ENCODE measurements at places on chromosomes 7 and 10.

DNA sequence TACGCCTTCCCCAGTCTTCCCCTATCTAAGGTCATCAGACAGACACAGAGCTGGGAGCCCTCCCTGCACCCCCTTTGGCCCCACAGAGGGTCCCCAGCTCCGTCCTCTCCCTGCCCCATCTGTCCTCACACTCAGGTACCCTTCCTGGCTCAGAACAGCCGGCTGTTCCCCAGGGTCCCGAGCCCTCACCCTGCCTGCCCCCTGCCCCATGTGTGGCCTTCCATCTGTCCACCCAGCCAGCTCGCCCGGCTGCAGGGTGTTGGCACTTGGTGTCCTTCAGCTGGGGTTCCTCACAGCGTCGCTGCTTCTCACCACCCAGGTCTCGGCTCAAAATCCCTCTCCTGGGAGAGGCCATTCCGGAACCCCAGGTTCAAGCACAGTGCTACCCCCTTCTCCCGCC lies 28.9 kb upstream of the ELFN1 start:
- DNase-seq = no peak

DNA sequence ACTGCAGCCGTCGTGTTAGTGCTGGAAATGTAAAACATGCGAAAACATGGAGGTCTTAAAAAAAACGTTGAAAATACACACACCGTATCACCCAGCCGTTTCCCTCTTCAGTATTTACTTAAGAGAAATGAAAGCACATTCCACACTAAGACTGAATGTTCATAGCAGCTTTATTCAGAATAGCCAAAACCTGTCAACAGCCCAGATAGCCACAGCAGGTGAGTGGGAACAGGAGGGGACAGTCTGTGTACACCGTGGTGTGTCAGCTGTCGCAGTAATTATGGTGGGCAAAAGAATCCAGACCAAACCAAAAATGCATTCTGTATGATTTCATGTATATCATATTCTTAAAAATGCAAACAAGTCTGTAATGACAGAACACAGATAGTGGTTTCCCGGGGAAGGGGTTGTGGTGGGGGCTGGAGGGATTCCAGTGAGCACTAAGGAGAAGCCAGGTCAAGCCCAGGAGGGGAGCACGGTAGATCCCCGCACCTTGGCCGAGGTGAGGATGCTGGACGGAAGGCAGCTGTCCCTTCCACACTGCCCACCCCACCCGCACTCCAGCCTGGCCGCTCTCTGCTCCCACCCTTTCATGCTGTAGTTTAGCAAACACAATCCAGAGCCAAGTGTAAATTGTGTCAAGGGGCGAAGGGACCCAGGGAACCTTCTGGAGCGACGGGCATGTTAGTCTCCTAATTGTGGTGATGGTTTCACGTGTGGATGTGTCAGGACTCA lies 123.6 kb downstream of the NKX6-2 start:
- DNase-seq = no peak

- peak; percentile 74 for DNase-seq
Observed at GRCh38 chr7:129501760-129502707, at the start of gene SMKR1. Gene SMKR1, plus strand, starts transcription at chr7:129502531. Its CDS starts 294 bp downstream, at chr7:129502825.

GRCh38 chr7:88398459-88398858 lies 91.8 kb upstream of the STEAP4 start:
- DNase-seq = no peak

- DNase-seq = no peak
Observed at GRCh38 chr10:24469993-24470392, 253.7 kb downstream of the ARHGAP21 start.

DNA sequence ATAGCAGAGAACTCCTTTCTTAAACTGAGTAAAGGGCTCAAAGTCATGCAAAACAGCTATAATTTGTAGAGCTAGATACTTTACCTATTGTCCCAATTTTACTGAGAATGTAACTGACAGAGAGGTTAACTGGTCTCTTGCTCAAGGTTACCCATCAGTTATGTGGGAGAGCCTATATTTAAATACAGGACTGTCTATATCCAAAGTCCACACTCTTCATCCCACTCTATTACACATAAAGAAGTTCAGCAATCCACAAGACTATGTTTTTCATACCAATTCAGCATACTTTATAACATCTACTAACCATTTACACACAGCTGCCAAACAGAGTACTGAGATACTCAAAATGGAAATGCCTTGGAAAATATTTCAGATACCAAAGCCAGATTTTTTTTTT lies 100.2 kb downstream of the MICU1 start:
- DNase-seq = no peak

- DNase-seq = no peak
Observed at GRCh38 chr10:119139464-119140067, 25.9 kb downstream of the SFXN4 start.

DNA sequence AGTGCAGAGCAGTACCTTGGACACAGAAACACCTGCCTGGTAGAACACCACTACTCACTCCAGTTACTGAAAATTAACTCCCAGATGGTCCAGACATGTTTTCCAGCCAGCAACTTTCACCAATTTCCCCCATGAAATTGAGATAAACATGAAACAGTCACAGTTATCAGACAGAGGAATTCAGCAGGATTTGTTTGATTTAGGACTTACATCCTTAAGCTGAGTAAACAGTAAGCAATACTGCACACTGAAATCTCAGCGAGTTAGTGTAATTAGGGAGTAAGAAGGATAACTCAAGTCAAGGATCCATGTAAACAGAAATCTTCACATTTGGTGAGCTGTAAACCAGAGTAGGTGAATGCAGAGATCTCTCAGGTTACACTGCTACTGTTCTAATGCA lies 353.5 kb downstream of the ELMO1 start:
- DNase-seq = no peak

All from stimulated activated CD8-positive, alpha-beta memory T cell treated with anti-CD3 and anti-CD28 coated beads, Interleukin-4, amount 100 ng/mL, for 1 hour (primary cell).